GM12865 (cell line): ENCODE measurements at places on chromosomes 11 and 22.
A peak's percentile ranks its signal among the peaks of the same experiment; 100 is the strongest.

GRCh38 chr11:118917481-118918127 lies 8.1 kb downstream of the BCL9L start:
- DNase-seq: no peak

DNA sequence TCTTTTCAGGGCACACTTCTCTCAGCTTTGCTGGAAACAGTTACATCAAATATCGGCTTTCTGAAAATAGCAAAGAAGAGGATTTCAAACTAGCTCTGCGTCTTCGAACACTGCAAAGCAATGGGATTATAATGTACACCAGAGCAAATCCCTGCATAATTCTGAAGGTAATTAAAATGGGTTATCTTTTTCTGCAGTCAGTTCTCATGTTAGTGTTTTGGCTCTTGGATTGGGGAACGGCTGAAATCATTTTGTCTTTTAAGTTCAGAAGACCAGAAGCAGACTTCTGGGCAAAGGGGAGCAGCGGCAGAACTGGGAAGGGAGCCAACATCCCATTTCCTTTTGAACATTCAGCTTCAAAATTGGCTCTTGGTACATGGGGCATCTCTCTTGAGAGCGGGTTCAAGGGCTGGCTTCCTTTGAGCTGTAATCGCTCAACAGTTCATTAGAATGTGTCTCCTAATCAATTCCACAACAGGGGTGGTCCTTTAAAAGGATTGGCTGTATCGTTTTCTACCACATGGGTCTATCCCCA lies 110.2 kb upstream of the MTNR1B start:
- DNase-seq: no peak

GRCh38 chr22:26170112-26170492 lies 840 bp downstream of the SEZ6L start:
- no peak for DNase-seq

DNA sequence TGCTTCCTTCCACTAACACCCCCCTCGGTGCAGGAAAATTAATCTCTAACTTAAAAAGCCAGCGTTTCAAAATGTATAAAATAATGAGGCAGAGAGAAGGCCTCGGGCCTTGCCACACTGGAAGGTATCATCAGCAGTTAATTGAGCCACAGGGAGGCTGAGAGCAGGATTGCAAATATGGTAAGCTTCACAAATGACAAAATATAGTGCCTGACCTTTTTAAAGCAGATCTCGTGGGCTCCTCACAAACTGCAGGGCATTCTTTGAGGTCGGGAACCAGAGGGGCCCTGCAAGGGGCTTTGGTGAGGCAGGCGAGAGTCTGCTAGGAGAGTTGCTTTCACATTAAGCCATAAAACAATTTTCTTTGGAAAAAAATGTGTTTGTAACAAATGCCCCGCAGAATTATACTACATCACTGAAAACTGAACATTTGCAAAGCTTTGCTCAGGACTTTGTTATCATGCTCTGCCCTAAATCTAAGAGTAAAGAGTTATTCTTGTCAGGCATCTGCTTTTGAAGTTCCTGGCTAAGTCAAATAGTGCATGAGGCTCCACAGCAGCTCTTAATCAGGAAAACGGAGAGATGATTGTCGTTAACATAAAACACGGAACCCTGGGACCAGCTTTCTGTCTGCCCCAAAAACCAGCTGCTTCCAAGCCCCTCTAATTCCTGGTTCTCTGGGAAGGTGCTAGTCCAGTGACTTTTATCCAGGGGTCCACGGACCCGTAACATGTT lies 61.4 kb upstream of the SYT13 start:
- no peak for DNase-seq

DNA sequence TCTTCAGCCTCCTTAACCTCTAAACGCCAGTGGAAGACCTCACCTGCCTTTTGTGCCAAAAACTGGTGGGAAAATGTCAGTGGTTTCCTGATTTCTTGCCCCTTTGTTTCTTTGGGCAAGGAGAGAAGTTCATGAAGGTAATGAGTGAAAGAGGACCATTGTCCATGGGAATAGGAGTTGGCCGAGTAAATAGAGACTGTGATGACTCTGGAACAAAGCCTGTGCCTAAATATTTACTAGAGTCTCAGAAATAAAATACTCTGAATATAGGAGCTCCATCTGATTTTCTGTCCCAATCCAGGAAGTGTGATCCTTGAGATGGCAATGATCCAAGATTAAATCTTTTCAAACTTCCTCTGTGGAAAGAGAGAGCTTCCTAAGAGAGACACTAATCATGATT lies 12.0 kb downstream of the SLC5A1 start:
- DNase-seq: no peak

- no peak for DNase-seq
Observed at GRCh38 chr11:79113054-79113690, 327.7 kb downstream of the TENM4 start.

- no peak for DNase-seq
Observed at GRCh38 chr11:42521994-42522393, 789.8 kb upstream of the API5 start.

DNA sequence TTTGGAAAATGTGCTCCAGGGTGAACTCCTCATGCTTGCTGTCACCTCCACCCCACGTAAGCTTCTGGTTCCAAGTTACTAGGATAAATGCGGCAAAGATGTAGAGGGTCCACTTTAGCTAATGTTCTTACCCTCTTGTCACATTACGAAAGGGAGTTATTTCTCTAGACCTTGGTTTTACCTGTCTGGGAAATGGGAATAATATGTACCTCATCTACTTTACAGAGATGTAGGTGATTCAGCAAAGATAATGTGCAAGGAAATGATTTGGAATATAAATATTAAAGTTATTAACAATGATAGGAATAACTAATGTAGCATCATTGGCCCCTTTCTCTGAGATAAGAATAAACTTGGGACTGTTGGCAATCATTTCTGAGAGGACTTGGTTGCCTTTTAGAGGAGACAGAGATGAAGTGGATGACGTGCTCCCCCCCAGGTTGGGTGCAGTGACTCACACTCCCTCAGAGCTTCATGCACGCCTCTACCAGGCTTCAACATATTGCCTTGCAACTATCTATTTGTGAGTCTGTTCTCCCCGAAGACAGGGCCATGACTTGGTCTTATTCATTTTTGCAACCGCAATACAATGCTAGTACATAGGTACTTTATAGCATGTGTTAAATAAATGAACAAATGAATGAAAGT lies 97.1 kb downstream of the ME3 start:
- DNase-seq: no peak

DNA sequence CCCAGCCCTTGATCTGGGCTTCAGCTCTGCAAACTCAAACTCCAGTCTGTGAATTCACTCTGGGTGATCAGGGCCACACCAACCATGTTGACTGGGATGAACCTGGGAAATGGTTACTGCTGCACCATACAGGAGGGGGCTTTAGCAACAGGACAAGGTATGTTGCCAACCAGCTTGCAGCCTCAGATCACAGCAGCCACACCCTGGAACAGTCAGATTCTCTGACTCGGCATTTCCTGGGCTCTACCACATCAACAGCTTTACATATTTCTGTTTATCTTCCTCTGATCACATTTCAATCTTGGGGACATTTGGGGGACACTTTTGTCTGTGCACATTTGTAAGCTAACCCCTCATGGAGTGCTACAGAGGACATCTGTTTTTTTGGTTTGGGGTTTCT lies 267.0 kb upstream of the NCAM1 start:
- no peak for DNase-seq

DNA sequence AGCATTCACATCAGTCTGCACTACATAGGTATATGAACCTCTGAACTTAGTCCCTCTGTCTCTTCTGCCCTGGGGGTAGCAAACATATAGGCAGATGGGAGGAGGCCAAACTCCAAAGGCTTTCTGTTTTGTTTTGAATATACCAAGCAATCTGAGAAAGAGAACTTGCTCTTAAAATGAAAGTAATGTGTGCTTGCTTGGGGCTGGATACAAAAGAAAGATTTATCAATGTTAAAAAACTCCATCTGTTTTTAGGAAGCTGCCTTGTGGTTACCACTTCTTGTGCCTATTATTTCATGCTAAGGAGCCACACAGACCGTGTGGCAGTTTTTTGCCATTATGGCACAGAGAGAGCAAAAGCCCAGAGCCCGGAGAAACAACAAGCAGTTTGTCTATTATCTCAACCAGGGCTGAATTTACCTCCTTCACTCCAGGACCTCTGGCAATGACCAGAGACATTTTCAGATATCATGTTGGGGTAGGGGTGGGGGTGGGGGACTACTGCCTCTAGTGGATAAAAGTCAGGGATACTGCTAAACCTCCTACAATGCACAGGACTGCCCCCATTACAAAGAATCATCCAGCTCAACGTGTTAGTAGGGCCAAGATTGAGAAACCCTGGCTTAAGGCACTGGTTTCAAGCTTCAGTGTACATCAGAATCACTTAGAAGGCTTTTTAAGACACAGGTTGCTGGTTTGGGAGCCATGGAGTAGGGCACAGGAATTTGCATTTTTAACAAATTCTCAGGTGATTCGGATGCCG lies 124.2 kb downstream of the APIP start:
- DNase-seq: peak; percentile 6

DNA sequence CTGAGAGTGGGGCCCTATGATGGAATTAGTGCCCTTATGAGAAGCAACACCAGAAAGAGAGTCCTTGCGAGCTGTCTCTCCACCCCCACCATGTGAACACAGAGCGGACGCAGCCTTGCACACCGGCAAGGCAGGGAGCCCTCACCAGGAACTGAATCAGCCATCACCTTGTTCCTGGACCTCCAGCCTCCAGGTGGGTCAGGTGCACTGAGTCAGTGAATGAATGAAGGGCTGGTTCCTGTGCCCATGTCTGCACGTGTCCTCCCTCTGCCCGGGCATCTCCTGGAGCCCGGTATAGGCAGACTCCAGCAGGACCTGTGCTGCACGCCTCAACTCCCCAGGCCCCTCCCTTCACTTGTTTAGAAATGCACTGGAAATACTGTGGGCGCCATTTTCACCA lies 54.9 kb downstream of the LINC01488 start:
- DNase-seq: no peak

DNA sequence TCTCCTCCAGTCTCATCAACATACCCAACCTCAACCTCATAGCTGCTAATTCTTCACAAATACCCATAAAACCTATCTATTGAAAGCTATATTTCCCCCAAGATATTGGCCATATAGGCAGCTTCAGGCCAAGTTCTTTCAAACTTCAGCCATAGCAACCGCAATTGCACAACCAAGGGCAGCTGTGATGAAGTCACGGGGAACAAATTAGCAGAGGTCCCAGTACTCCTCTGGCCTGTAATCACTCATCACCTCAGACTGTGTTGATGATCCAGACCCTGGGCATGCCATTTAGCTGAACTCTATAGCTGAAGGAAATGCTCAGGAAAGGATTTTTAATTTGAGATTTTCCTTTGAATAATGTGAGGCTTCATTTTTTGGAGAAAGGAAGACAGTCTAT lies 84.1 kb downstream of the SLC1A2 start:
- no peak for DNase-seq

DNA sequence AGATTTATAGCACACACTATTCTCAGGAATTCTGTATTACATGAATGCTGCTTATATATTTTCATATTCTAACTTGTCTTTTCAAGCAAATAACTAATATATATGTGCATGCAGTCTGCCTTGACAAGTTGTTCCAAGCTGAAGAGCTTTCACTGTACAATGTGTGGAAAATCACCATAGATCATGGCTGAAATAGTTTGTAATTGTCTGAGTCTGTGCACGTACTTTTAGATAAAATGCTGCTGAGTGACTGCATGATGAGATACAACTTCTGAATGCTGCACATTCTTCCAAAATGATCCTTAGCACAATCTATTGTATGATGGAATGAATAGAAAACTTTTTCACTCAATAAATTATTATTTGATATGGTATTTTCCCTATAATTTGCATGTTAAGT lies 58.9 kb downstream of the SLC5A12 start:
- DNase-seq: no peak

GRCh38 chr11:69391192-69392103 lies 90.0 kb upstream of the LINC01488 start:
- no peak for DNase-seq

DNA sequence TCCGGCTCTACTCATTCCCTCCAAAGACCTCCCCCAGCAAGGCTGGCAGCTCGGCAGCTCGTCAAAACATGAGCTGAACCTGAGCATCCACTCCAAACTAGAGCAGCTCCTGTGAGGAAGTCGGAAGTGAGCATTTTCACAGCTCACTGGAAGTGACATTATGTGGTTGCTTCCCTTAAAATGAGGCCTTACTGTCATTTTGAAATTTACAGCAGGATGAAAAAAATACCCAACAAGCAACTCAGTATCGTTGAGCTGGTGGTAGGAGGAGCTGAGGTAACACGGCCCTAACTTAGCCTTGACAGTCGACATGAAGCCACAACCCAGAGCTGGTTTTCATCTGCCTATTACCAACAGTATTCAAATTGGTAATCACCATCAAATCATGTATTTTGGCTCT lies 38.0 kb upstream of the ARFGAP3 start:
- peak; percentile 82 for DNase-seq

- peak; percentile 2 for DNase-seq
Observed at GRCh38 chr11:55854704-55855103, 16.2 kb downstream of the OR5D16 start.

GRCh38 chr11:61045271-61045670 lies 57.0 kb upstream of the CD5 start:
- no peak for DNase-seq

- no peak for DNase-seq
Observed at GRCh38 chr22:38259370-38259769, 13.4 kb downstream of the TMEM184B start.

DNA sequence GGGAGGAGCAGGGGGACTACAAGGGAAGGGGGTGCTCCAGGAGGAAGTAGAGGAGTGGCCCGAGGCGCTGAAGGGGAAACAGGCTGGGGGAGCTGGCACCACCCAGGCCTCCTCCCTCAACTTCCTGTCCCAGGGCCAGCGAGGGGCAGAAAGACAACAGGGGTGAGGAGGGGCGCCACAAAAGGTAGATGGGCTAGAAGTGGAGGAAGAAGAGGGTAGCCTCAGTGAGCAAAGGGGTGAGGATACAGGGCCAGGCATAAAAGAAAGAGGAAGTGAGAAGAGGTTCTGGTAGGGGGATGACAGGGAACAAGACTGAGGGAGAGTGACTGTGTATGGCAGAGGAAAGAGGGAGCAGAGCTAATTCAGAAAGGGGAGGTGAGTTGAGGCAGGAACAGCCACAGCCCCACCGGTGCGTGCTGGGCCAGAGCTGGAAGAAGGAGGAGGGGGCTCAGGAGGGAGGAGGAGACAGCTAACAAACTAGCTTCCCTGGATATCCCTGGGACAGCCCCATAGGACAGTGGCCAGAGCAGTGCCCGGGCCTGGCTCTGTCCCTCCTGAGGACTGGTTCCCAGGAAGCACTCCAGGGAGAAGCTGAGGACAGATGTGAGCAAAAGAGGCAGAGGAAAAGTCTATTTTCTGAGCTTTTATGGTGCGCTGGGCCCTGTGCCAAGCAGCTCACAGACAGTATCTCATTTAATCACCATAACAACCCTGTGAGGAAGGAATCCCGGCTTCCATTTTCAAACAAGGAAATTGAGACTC lies 8.5 kb downstream of the DCHS1 start:
- DNase-seq: peak; percentile 68

- peak; percentile 27 for DNase-seq
Observed at GRCh38 chr11:130728185-130729180, 187.8 kb downstream of the SNX19 start.
